ENCODE measurements at places on chromosomes 2 and 18. TPM values are rescaled to one million over a fixed set of nuclear protein-coding genes. Genes with fewer than 3 reads are reported as not detected.

DNA sequence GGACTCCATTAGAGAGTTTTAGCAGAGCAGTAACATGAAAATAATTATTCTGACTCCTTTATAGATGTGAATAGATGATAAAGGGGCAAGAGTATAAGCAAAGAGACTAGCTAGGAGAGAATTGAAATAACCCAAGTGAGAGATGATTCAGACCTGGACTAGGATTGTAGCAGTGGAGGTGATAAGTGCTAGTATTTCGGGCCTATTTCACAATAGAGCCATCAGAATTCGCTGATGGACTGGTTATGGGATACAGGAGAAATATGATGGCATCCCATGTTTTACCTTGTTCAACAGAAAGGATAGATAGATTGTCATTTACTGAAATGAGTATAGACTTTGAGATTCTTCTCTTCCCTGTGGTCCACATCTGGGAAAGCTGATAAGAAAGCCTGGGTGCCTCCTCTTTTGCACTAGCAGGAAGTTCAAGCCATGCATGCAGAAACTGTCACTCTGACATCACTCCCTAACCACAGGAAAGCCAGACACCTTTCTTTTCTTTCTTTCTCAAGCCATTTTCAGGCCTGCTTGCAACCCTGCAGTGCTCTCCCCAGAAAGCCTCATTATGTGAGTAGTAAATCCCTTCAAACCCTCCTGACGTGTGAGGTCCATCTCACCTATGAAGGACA, 25.3 kb downstream of the DYNAP start:
- no peak for DNase-seq

- no peak for DNase-seq
Measured at GRCh38 chr18:55862693-55863390, 274.9 kb upstream of the TCF4 start.

The FIGN gene
- polyA plus RNA-seq: 0.99 TPM

The TMEM198 gene
- 3.6 TPM for polyA plus RNA-seq

Data from hindlimb muscle (tissue), 1 donor.